ENCODE measurements at places on chromosomes 7 and 10. TPM values are rescaled to one million over a fixed set of nuclear protein-coding genes. Genes with fewer than 3 reads are reported as not detected.

GRCh38 chr7:70706204-70706603 is 425.7 kb upstream of the GALNT17 start:
- no peak for DNase-seq

- no peak for DNase-seq
Observed at GRCh38 chr10:82038587-82038986, 163.6 kb downstream of the NRG3 start.

DNA sequence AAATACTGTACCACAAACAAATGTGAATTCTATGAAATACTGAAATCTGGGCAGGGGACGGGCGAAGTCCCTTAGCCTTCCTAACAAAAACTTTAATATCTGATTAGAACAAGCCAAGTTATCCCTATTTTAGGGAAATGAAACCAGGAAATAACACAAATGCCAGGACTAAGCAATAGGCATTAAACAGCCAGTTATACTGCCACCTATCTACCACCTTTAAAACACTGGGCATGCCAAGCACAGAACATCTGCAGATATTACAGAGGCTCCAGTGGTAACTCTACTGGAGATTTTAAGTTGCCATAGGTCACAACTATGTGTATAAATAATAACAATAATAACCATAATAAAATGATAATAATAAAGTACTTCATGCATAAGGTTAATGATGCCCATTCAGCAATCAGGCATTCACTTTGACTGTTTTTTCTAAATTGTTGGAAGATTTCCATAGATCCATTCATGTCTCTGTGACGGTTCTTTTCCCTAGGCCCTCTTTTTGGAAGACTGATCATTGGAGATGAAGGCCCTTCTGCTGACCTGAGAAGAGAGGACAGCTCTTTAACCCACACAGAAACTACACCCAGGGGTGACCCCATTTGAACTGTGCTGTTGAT is 195.7 kb downstream of the CACNA2D1 start:
- no peak for DNase-seq

DNA sequence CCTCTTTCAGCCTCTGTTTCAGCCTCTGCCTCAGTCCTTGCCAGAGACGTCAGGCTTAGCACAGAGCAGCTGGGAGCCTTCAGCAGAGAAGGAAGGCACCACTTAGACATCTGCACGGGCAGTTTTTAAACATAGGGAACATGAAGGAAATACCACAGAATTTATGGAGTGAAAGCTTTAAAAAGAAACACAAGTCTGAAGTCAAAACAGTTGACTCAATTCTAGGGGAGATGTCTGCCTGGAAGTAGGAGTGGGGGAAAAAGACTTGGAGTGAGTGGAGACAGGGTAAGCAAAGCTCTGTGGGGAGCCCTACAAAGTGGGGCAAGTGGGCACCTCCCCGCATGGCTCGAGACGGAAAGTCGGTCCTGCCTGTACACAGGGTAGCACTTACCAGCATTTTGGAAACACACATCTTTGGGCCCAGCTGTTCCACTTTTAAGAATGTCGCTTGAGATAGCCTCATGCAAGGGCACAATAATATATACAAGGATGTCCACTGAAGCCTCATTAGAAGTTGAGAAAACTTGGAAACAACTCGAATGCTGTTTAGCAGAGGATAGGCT is 5.0 kb upstream of the TBXAS1 start:
- DNase-seq: no peak

DNA sequence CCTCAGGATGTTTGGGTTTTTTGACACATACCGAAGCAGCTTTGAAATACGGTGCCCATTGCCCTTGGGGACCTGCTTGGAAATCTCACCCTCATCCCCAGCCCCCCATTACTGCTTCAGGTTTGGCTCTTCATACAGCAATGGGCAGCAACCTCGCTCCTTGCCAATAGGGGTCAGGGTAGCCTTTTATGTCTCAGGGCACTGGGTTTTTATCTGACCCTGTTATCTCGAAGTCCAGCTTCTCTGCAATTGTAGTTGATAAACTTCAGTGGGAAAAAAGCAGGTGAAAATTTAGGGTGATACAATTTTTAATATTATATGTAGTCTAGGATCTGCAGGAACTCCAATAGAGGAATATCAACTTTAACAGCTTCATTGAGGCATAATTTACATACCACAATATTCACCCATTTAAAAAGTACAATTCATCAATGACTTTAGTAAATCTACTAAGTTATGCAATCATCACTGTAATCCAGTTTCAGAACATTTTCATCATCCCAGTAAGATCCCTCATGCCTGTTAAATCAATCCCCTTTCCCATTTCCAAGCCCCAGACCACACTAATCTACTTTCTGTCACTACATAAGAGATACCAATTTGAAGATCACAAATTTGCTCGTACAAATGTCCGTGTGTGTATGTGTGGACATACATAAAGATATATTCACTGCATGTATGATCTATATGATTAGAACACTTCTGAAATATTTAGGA is 386.2 kb downstream of the KCNMA1 start:
- peak; percentile 4 for DNase-seq

DNA sequence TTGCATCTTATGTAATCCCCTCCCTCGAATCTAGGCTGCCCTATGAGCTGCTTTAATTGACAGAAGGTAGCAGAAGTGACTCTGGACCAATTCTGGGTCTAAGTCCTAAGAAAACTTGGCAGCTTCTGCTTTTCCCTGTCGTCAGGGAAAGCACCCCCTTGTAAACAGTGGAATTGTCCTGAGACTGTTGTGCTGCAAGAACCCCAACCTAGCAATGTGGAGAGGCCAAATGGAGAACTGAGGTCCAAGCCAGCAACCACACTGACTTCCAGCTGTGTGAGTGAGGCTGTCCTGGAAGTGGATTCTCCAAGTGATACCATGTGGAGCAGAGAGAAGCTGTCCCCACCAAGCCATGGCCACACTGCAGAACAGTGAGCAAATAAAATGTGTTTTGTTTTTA is 75.5 kb downstream of the ARHGAP22 start:
- no peak for DNase-seq

C10orf120 gene
- not detected for total RNA-seq

VCL gene
- 31.2 TPM for total RNA-seq

ZNF316 gene
- total RNA-seq: 26.5 TPM
